K562 (cell line): ENCODE measurements at places on chromosomes 12 and 14. TPM values are rescaled to one million over a fixed set of nuclear protein-coding genes. Genes with fewer than 3 reads are reported as not detected.

DNA sequence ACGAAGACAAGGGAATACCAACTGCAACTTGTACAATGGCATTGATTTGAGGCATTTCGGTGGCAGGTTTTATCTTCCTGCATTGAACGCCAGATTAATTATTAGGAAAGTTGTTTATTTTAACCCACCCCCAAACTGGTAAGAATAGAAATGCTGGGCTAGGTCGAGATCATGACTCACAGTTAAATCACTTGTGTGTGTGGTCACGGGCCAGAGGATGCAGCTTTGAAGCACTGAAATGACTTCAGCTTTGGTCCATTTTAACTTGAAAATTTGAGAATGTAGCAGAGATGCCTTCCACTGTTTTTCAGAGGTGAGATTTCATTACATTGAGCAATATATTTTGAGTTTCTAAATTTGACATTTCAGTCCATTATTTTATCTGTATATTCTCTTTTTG is 23.6 kb upstream of the KCNH3 start:
- no peaks in the 10 kb centered on the region for H3K4me1 ChIP-seq
- H3K27me3 ChIP-seq, result no peaks in the 10 kb centered on the region
- no peak overlapping the region for H3K27ac ChIP-seq
- no peak overlapping the region for H3K4me3 ChIP-seq
- DNase-seq, result no peak
- no peaks in the 10 kb centered on the region for H3K36me3 ChIP-seq

GRCh38 chr14:55074662-55075061 is 23.2 kb downstream of the MAPK1IP1L start:
- no peak for DNase-seq
- no peak overlapping the region for H3K4me3 ChIP-seq
- H3K4me1 ChIP-seq, result 0 out of 2 replicates have a peak, but pooled peaks cover 4% of the 10 kb centered on the region
- H3K27me3 ChIP-seq, result no peaks in the 10 kb centered on the region
- H3K36me3 ChIP-seq, result no peaks in the 10 kb centered on the region

- DNase-seq, result no peak
- H3K27me3 ChIP-seq, result peaks cover 8% of the 10 kb centered on the region; the same call in 1 of the 3 replicates
- H3K36me3 ChIP-seq, result no peaks in the 10 kb centered on the region
- no peaks in the 10 kb centered on the region for H3K4me1 ChIP-seq
- H3K4me3 ChIP-seq, result no peak overlapping the region
These were observed 77.1 kb downstream of the B4GALNT3 start for GRCh38 chr12:536751-537245.

- H3K4me3 ChIP-seq, result no peak overlapping the region
- peaks cover 6% of the 10 kb centered on the region; the same call in 1 of the 3 replicates for H3K4me1 ChIP-seq
- peaks cover 5% of the 10 kb centered on the region; the same call in 1 of the 3 replicates for H3K36me3 ChIP-seq
- H3K27me3 ChIP-seq, result no peaks in the 10 kb centered on the region
- no peak overlapping the region for H3K27ac ChIP-seq
These were observed 32.5 kb downstream of the BRMS1L start for GRCh38 chr14:35858521-35859209.

DNA sequence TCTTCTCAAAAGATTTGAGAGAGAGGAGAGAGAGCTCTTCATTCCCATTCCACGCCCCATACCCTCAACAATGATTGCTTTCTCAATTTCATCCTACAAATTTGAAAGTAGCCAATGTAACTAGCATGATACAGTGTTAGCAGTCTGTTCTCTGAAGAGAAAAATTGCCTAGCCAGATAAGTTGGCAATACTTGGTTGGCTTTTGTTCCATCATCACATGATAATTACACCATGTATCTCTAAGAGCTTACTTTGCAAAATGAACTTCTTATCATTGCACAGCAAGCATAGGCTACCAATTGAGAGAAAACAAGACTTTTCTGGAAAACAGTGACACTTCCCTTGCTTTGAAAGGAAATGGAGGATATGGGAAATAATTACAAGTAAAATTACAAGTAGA is 68.9 kb downstream of the FSCB start:
- H3K36me3 ChIP-seq, result no peaks in the 10 kb centered on the region
- H3K4me3 ChIP-seq, result no peak overlapping the region
- DNase-seq, result no peak
- H3K27ac ChIP-seq, result no peak overlapping the region
- H3K4me1 ChIP-seq, result no peaks in the 10 kb centered on the region
- H3K27me3 ChIP-seq, result no peaks in the 10 kb centered on the region

- no peak overlapping the region for H3K4me3 ChIP-seq
- DNase-seq, result no peak
- H3K27ac ChIP-seq, result no peak overlapping the region
- H3K4me1 ChIP-seq, result no peaks in the 10 kb centered on the region; the same call in 2 of the 3 replicates
- no peaks in the 10 kb centered on the region for H3K27me3 ChIP-seq
These were observed 10.5 kb upstream of the NR2C1 start for GRCh38 chr12:95083938-95084337.

GRCh38 chr12:56220611-56221231 is 1.0 kb downstream of the RNF41 start:
- H3K36me3 ChIP-seq, result peaks cover 10% of the 10 kb centered on the region; the same call in 2 of the 3 replicates
- H3K4me1 ChIP-seq, result peaks cover 31% of the 10 kb centered on the region
- peak overlapping the region; percentile 90 for H3K4me3 ChIP-seq
- peak overlapping the region; percentile 93 for H3K27ac ChIP-seq

GRCh38 chr12:56079723-56080555 is at the start of gene ERBB3:
ERBB3 (plus strand) TSS chr12:56080165; CDS start chr12:56080301, 136 bp downstream.
- H3K27ac ChIP-seq, result no peak within 1 kb of the TSS
- H3K27me3 ChIP-seq, result no peaks in the 10 kb centered on the region; the same call in 2 of the 3 replicates
- H3K4me1 ChIP-seq, result peaks cover 32% of the 10 kb centered on the region
- H3K4me3 ChIP-seq, result peak within 1 kb of the TSS; percentile 51

DNA sequence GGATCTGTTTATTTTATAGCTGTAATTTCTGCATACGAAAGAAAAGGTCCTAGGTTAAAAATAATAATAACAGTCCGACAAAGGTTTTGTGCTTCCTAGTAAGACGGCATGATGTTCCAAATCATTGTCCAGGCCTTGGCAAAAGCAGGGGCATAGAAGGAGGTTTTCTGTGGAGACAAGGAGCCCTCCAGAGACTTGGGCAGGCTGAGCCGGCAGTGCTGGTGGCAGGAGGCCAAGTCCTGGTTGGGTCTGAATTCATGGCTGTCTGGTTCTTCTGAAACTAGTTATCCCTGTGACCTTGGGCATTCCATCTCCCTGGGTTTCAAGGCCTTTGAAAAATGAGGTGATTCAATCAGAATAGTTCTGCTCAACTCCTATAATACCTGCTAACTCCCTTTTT is 44.0 kb downstream of the KCNK13 start:
- H3K27me3 ChIP-seq, result peaks cover 4% of the 10 kb centered on the region; the same call in 2 of the 3 replicates
- no peak overlapping the region for H3K27ac ChIP-seq

DNA sequence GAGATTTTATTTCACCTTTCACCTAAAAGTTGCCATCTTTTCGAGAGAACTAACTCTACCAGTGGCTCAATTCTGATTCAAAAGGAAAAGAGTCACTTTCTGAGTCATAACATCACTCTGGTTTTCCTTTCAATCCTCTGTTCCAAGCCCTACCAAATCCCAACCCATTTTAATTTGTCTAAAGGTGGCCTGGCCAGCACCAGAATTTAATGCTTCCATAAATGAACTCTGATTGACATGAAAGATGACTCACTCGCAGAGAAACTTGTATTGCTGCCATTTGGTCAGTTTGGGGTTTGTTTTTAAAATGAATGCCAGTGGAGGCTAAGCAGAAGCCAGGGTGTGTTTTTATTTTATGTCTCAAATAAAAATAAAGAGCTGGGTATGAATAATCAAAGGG is 117.4 kb upstream of the SOX5 start:
- H3K36me3 ChIP-seq, result no peaks in the 10 kb centered on the region
- DNase-seq, result no peak
- no peak overlapping the region for H3K27ac ChIP-seq
- no peaks in the 10 kb centered on the region; the same call in 1 of the 2 replicates for H3K4me1 ChIP-seq
- H3K27me3 ChIP-seq, result no peaks in the 10 kb centered on the region

DNA sequence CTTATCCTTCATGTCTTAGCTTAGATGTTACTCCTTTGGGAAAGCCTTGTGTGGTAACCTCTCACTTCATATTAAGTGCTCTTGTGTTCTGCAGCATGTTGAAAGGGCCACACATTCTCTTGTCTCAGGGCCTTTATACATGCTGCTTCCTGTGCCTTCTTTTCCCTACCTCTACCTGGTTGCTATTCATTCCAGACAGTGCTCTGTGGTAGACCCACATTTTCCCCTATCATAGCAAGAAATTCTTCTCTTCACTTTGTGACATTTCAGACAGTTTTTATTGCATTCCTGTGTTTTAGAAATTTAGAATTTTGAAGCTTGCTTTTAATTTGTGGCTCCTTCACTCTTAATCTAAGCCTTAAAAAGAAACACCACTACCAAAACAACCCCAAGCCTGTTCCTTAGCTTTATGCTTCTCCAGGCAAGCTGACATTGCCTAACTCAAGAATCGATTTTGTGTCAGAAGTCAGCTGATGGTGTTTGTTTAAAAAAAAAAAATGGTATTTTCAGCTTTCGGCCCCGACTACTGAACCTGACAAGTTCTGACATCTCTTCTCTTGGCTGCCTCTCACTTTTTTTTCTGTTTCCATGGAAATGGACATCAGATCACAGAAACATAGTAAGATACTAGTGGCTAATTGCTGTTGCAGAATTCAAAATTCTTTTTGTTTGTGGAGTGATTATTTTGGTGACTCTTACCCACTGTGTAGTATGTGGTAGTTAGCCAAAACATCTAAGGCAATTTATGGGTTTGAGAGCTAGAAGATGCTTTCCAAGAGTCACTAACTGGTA is 156.3 kb downstream of the NUBPL start:
- H3K4me3 ChIP-seq, result no peak overlapping the region
- no peaks in the 10 kb centered on the region for H3K36me3 ChIP-seq
- H3K27me3 ChIP-seq, result no peaks in the 10 kb centered on the region
- DNase-seq, result no peak

DNA sequence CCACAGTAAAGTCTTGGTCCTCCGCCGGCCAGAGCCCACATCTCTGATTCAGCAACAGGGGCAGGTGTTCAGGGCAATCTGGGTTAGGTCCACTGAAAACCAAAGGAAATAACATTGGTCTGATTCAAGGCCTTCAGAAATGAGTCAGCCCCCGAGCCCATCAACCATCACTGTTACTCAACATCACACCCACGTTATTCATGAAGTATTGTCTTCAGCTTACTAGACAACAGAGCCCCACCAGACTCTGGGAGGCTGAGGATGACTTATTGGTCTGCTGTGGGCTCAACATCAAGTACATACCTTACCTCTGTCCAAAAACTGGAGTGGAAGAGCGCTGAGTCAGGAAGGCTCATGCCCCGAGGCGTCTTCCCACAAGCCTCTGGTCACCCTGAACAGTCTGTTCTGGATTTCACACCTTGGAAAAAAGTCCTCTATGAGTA is 97.5 kb downstream of the ZFP36L1 start:
- no peaks in the 10 kb centered on the region; the same call in 1 of the 2 replicates for H3K4me1 ChIP-seq
- no peak overlapping the region for H3K4me3 ChIP-seq
- H3K27me3 ChIP-seq, result no peaks in the 10 kb centered on the region
- DNase-seq, result no peak

DNA sequence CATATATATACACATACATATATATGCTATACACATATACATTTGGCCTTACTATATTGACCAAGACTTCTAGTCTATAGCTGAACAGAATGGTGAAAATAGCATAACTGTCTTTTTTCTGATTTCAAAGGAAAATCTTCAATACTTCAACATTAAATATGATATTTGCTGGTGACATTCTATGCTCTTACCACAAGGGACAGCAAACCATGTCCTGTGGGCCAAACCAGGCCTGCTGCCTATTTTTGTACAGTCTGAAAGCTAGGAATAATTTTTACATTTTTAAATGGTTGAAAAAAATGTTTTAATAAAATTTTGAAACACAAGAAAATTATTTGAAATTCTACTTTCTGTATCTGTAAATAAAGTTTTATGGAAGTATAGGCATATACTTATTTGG is 63.6 kb downstream of the EML5 start:
- no peak overlapping the region for H3K27ac ChIP-seq
- no peaks in the 10 kb centered on the region for H3K36me3 ChIP-seq
- no peaks in the 10 kb centered on the region for H3K4me1 ChIP-seq
- H3K4me3 ChIP-seq, result no peak overlapping the region

DNA sequence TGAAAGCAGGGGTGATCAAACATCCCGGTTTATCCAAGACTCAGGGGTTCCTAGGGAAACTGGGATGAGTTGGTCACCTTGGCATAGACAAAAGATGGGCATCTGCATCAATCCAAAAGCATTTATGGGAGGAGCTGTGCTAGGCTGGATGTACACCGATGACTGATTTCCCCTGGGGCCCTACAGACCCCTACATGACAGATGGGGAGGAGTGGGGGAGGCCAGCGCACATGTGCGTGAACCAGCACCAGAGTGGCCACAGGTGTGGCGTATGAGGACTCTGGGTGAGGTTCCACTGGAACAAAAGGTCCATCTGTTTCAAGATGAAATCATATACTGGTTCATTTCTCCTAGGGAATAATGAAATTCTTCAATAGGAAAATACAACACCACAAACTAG is 210.4 kb downstream of the ITPR2 start:
- no peaks in the 10 kb centered on the region for H3K36me3 ChIP-seq
- no peak overlapping the region for H3K4me3 ChIP-seq
- no peak for DNase-seq

GRCh38 chr12:26680727-26681455 is 152.1 kb downstream of the ITPR2 start:
- no peak overlapping the region for H3K4me3 ChIP-seq
- H3K27ac ChIP-seq, result no peak overlapping the region
- no peaks in the 10 kb centered on the region; the same call in 2 of the 3 replicates for H3K4me1 ChIP-seq
- DNase-seq, result no peak
- no peaks in the 10 kb centered on the region; the same call in 2 of the 3 replicates for H3K27me3 ChIP-seq
- no peaks in the 10 kb centered on the region for H3K36me3 ChIP-seq

DNA sequence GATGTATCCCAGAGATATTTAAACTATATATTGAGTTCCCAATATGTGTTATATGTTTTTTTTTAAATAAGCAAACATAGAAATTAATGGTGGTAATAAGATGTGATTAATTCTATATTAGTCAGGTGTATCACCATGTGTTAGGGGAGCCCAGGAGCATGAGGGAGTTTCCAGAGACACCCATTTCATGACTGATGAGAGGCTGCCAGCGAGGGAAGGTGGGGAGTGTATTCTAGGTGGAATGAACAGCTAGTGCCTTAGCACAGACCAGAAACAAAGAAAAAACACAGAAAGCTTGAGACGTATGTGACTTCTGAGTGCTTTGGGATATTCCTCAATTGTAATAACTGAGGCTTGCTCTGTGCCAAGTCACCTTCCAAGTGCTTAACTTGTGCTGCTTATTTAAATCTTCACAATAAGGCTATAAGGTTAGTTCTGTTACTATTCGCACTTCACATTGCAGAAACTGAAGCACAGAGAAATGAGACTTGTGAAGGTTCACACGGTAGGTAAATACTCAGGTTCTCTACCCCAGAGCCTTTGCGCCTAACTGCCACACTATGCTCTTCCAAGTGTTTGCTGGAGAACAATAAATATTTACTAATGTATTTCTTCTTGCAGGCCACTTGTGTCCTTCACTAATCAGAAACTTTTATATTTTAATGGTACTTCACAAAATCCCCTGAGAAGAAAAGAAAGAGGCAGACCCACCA is 17.9 kb upstream of the MGP start:
- no peaks in the 10 kb centered on the region; the same call in 1 of the 2 replicates for H3K4me1 ChIP-seq
- no peaks in the 10 kb centered on the region for H3K36me3 ChIP-seq
- no peak for DNase-seq
- no peak overlapping the region for H3K4me3 ChIP-seq
- no peak overlapping the region for H3K27ac ChIP-seq

BATF gene
- 1.0 and 1.3 TPM in 2 replicates for polyA plus RNA-seq

SRRM4 gene
- polyA plus RNA-seq, result not detected in 2 replicates

CLEC4C gene
- not detected in 2 replicates for polyA plus RNA-seq
